NCI-H1092 (cell line): ENCODE measurements at places on chromosomes 12 and 14.

DNA sequence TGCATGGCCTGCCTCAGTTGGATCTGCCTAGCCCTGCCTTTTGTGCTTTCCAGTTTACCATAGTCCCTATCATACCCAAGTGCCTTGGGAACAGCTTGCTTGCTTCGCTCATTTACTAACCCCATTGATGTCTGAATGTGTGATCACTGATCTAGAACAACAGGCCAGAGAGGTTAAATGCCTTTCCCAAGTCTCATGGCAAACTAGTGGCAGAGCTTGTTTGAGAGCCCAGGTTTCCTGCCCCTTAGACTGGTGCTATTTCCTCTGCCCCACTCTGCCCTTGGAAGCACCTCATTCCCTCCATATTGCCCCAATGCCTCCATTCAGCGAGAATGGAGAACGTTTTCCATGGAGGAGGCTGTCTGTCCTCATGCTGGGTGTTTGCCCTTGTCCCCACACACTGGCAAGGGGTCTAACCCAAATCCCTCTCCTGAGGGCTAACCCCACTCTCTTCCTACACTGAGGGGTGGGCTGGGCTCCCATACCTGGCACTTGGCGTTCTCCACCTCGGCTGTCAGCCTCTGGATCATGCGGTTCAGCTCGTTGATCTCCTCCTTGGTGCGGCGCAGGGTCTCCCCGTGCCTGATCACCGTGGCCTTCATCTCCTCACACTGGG is 19.8 kb downstream of the KRT7 start:
- DNase-seq = no peak

DNA sequence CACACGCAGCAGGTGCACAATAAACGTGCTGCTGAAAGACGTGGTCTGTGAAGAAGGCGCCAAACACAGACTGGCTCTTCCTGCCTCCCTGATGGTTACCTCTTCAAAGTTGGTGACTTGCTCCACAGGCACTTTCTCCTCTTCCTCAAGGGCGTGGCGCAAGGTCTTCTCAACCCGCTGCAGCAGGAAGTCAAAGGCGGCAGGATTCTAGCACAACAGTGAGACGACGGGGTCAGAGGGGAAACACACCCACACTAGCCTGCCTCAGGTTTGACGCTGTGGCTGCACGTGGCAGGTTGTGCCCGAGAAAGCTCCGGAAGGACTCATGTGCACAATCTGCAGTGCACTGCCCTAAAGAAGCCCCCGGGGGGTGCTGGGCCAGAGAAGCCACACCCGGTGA is 15.0 kb downstream of the POLE start:
- no peak for DNase-seq

- DNase-seq = no peak
These were observed 176.7 kb downstream of the PTPN11 start for GRCh38 chr12:112595410-112595809.

DNA sequence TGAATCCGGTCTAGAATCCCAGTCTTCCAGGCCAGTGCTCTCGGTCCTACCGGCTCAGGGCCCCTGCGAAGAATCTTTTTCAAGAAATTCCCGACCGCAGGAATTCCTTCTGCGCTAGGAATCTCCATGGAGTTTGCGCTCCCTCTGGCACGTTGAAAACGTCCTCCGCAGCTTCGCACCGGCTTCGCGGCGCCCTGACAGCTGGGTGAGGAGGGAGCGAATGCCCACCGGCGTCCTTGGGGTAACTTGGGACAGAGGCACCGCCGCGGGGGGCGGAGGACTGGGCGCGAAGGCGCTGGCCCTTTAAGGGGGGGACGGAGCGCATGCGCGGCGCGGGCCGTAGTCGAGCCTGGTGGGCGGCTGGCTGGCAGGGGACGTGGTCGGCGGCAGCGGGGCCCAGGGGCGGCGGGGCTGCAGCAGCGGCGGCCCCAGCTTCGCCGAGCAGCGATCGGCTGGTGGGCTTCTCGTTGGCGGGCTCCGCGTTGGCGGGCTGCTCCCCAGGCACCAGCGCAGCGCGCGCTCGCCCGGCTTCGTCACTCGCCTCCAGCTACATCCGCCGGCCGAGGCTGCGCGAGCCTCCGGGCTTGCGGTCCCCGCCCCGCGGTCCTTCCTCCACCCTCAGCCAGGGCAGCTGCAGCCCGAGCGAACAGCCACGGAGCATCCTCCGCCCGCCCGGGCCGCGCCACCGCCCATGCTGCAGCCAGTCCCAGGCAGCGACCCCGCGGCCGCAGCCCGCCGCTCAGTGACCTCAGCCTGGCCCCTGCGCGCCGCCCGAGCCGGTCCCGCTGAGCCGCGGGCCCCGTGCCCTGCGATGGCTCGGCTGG is at the start of gene VASH1:
TSS of gene VASH1 (plus strand) at position 333 of the 824 bp plus-strand sequence. CDS start 1,354 bp downstream, outside the sequence.
- DNase-seq = peak; percentile 55

DNA sequence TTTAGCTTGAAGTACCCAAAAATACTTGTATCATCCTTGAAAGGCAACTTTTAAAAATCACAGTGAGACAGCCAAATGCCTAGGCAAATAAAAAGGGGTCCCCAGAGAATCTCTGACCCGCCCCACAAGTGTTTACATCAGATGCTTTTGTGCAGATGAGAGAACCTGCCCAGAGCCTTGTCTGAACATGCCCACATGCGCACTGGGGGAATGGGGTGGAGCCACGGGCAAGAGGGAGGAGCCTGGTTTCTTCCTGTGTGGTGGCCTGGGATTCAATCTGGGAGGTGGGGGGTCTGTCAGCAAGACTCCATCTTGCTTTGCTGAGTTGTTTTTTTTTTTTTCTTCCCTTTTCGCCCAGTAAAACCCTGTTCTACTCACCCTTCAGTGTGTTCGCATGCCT is 381.7 kb upstream of the CCDC196 start:
- DNase-seq = no peak

- DNase-seq = no peak
These were observed 3.6 kb upstream of the KRT5 start for GRCh38 chr12:52523824-52524223.

GRCh38 chr12:101064721-101065120 is 145.3 kb downstream of the SLC5A8 start:
- no peak for DNase-seq

DNA sequence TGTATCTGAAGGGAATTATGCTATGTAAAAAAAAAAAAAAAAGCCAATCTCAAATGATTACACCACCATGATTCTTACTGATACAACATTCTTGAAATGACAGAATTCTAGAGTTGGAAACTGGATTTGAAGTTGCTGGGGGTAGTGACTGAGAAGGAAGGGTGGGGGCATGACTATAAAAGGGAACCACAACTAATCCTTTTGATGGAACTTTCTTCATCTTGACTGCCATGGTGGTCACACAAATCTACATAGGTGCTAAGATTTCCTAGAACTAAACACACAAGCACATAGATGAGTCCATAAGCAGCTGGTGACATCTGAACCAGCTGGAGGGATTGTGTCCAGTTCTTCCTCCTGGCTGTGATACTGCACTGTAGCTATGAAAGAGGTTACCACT is 51.4 kb downstream of the CLMN start:
- no peak for DNase-seq

GRCh38 chr12:18281941-18282340 is 20.6 kb downstream of the PIK3C2G start:
- no peak for DNase-seq

GRCh38 chr12:105228966-105229365 is 7.0 kb downstream of the APPL2 start:
- no peak for DNase-seq

DNA sequence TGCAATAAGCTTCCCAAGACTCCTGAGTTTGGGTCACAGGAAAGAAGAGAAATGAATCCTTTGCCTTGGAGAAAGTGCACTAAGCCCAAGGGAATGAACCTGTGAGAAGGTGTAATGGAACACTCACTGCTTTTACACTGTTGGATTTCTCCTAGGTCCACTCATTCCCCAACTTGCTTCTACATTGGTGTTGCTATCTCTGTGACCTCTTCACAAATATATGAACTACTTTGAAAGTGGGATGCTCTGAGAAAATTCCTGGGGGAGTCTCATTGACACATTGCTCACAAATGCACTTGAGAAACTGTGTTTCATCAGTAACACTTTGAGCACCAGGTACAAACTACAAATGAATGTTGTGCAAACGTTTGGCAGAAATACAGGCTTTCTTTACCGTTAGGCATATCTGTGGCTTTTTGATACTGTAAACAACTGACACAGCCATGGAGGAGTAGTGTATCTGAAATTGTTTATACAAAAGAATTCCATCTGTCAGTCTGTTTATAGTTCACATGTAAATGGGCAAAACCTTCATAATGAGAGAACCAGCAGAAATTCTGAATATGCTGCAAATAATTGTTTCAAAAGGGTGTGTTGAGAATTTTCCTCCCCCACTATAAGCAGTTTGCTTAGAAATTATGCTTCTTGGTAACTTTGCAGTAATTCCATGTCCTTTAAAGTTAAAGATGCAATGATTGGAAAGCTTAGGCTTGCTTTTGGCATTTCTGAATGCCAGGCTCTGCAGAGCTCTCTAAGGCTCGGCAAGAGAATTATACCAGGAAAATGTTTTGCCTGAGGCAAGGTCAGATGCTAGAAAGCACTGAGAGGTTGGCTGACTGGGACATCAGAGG is 348.5 kb upstream of the DDHD1 start:
- DNase-seq = no peak

GRCh38 chr12:52906191-52906601 is 1.3 kb upstream of the KRT8 start:
- DNase-seq = no peak

- DNase-seq = no peak
These were observed 37.4 kb upstream of the PSMA6 start for GRCh38 chr14:35254736-35255135.

DNA sequence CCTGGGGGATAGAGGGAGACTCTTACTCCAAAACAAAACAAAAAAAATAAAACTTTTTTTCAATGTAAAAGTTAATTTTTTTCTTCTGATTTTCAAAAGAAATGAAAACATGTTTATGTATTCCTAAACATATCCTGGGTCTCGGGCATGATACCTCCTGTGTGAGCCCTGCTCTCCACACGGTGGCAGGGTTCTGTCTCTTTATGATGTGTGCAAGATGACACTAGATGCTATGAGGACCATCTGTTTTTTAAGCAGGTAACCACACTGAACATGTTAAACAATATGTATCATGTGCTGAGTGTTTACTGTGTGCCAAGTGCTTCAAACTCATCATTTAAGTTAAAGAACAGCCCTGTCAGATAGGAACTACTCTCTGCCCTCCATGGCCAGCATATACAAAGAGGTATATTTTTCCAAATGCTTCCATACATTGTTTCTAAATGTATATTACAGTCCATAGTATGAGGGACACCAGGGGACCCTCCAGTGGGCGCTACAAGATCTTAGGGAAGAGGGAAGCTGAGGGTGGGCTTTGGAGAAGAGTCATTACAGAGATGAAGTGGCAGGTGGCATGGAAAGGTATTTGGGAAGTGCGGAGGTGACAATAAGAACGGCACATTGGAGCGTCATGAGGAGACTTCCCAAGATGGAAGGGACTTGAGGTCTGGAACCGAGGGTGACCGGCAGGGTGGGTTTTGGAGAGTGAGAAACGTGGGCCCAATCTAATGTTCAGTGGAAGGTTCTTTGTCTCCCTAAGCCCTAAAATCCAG is 28.5 kb downstream of the FOS start:
- DNase-seq = peak; percentile 28

DNA sequence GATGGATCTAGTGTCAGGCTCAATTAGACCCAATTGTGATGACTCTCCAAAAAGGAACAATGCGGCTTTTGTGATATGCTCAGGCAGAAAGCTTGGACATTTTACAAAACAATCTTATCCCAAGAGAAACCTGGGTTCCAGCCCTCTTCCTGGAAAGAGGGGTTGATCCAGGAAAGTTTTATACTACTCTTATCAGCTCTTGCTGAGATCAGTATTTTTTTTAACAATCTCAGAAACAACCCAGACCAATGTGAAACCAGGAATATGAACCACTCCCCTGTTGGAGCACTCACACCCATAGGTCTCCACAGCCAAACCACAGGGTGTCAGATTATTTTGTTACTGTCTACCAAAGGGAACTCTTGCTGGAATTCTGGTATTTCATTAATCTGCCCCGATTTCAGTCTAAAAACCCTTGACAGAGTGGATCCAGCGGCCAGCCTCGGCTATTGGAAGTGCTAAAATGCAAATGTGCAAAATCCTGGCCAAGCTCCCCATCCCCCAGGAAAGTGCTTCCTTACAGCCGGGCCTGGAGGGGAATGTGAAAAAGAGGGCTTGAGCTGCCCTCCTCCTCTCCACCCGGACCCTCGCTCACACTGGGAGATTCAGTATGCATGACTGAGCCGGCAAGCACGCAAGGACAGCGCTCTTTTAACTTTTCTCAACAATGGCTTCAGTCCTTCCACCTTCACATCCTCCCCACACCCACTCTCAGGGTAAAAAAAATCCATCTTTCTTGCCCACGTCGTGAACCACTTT is 4.0 kb downstream of the FBXL14 start:
- no peak for DNase-seq

DNA sequence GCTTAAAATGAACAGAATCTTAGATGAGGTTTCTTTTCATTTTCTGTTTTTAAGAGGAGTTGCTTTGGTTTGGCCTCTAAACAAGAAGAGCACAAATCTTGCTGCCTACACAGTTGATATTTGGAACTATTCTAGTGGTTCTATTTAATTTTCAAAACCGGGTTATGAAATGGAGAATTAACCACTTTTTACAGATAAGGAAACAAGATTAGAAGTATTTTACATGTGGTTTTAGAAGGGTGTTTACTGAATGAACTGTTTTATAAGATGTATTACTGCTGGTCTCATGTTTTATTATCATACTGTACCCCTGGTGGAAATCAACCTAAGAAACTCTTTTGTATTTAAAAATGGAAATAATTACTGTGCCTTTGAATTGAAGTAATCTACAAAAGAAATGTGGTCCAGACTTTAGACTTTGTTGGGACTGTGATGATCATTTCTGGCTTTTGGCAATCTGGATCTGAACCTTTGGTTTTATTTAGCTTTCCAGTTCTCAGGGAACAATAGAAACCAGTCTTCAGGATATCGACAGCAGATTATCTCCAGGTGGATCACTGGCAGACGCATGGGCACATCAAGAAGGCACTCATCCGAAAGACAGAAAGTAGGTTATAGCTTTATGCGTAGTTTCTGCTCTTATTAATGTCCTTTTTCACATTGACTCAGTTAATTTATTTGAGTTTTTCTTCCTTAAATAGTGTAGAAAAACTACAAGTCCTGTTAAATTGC is 43.2 kb downstream of the TBK1 start:
- no peak for DNase-seq

DNA sequence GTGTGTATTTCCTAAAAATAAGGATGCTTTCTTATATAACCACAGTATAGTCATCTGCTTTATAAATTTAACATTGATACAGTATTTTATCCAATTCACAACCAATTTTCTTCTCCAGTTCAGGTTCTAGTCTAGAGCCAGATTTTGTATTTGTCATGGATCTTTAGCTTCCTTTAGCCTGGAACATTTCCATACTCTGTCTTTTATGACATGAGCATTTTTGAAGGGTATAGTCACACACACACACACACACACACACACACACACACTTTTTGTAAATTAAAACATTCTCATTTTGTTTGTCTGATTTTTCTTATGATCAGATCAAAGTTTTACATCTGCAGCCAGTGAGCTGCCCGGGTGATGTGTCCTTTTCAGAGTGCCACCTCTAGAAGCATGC is 25.4 kb downstream of the CGRRF1 start:
- DNase-seq = no peak

DNA sequence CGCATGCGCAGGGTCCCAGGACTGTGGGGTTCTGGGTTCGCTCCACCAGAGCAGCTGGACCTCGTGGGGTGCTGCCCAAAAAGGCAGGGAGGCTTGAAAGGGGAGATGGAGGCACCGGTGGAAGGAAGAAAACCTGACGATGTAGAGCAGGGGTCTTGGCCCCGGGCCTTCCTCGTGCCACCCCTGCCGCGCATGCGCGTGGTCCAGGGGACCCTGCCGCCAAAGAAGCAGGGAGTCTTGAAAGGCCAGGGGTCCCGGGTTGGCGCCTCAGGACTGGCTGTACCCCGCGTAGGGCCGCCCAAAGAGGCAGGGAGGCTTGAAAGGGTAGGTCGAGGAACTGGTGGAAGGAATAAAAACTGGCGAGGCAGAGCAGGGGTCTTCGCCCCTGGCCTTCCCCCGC is 321.0 kb downstream of the ALG10 start:
- DNase-seq = no peak
